Cardiac atrium fibroblast (primary cell): ENCODE measurements at places on chromosomes 5 and 9. TPM values are rescaled to one million over a fixed set of nuclear protein-coding genes. Genes with fewer than 3 reads are reported as not detected.

The PAPPA gene
- total RNA-seq = 78.9 and 269 TPM in 2 replicates

The DOCK8 gene
- total RNA-seq = 0.32 and 0.36 TPM in 2 replicates

The CDKN2B-AS1 gene
- 0.16 and 0.18 TPM in 2 replicates for total RNA-seq

The NXNL2 gene
- 0.32 and 0.54 TPM in 2 replicates for total RNA-seq

The SMIM33 gene
- total RNA-seq = not detected in 2 replicates

The FAM153A gene
- total RNA-seq = not detected in 2 replicates

The FSD1L gene
- total RNA-seq = 0.36 and 0.81 TPM in 2 replicates

The NUDT12 gene
- 7.1 and 9.7 TPM in 2 replicates for total RNA-seq

The ANKRD34B gene
- not detected in 2 replicates for total RNA-seq

The LHX3 gene
- not detected in 2 replicates for total RNA-seq

The CLTA gene
- total RNA-seq = 279 TPM in 2 replicates

The COL5A1 gene
- total RNA-seq = 1,059 and 1,217 TPM in 2 replicates

The KCTD16 gene
- under 0.01 and 0.90 TPM in 2 replicates for total RNA-seq

The FGD3 gene
- not detected in 2 replicates for total RNA-seq

The PCDHA4 gene
- total RNA-seq = 0.16 TPM in 1 of 2 replicates, not detected in the other

The GFM2 gene
- 24.5 and 28.3 TPM in 2 replicates for total RNA-seq

The FSTL4 gene
- total RNA-seq = not detected in 2 replicates

The ADRB2 gene
- total RNA-seq = 0.16 TPM in 1 of 2 replicates, not detected in the other

The CRHBP gene
- 13.8 TPM in 1 of 2 replicates, not detected in the other for total RNA-seq
